SK-N-SH treated with all-trans-retinoic acid at 6 μM for 48 hours (cell line): ENCODE measurements at places on chromosomes 5 and 9.

- no peak for ATAC-seq
Observed at GRCh38 chr5:149037817-149038216, 25.0 kb downstream of the SH3TC2 start.

DNA sequence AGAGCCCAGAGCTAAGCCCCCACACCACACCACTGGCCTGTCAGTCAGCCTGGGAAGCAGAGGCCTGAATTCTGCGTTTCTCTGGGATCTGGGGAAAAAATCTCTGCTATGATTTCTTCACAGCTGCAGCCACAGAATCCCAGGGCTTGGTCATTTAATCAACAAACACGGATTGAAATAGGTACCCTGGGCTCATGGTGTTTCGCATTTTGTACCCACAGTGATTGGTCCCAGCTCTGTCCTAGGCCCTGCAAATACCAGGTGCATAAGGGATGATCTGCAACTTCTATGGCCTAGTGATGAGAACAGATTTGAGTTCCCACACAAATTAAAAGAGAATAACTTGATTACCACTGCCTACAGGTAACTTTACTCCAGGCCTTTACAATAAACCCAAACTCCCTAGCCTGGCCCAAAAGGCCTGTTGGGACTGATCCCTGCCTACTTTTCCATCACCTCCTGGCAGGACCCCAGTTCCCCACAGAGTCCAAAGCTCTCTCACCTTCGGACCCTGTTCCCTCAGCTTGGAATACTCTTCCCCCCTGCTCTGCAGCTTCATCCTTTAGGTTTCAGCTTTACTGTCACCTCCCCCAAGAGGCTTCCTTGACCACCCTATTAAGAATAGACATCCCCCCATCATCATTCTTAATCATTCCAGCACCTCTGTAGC is 14.7 kb upstream of the SAP30L start:
- ATAC-seq, result no peak

DNA sequence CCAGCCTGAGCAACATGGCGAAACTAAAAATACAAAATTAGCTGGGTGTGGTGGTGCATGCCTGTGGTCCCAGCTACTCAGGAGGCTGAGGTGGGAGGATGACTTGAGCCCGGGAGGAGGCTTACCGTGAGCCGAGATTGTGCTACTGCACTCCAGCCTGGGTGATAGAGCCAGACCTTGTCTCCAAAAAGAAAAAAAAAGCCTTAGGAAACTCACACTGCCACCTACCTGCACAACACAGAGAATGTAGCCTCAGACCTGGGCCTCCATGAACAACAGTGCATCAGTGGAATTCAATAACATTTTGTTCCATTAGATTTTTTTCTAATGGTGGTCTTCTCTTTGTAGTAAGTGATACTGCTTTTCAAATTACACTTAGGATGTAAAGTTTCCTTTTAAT is 63.8 kb upstream of the RARS1 start:
- peak; percentile 68 for ATAC-seq

- ATAC-seq, result no peak
Observed at GRCh38 chr9:98810102-98810842, 2.8 kb downstream of the GALNT12 start.

- ATAC-seq, result no peak
Observed at GRCh38 chr9:131190191-131190590, 64.8 kb downstream of the NUP214 start.

DNA sequence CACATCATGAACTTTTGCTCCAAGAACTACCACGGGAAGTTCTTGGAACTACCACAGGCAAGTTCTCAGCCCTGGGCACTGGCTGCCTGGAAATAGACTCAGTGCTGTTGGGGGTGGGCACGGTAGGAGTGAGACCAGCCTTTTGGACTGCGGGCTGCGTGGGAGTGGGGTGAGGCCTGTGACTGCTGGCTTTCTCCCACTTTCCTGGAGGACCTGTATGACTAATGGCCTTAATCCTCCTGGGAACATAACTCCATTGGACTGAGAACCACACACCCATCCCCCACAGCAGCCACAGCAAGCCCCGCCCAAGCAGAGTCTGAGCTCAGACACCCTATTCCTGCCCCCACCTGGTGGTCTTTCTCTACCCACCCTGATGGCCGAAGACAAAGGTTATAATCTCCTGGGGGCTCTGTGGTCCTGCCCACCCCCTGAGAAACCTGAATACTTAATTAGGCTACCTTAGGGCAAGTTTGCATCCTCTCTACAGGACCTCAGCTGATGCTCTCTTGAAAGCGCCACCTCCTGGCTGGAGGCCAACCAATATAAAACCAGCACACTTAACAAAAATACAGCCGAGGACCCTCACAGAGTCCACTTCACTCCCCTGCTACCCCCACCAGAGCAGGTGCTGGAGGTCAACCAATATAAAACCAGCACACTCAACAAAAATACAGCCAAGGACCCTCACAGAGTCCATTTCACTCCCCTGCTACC is 112.6 kb downstream of the CACNA1B start:
- no peak for ATAC-seq

GRCh38 chr5:171989276-171989675 is 17.2 kb downstream of the FBXW11 start:
- no peak for ATAC-seq

GRCh38 chr5:56088431-56088949 is 93.7 kb upstream of the IL6ST start:
- peak; percentile 39 for ATAC-seq

- ATAC-seq, result peak; percentile 98
Observed at GRCh38 chr5:135426102-135427082, 20.8 kb downstream of the DCANP1 start.

GRCh38 chr5:103139264-103139865 is 19.3 kb downstream of the PPIP5K2 start:
- ATAC-seq, result peak; percentile 98

- ATAC-seq, result no peak
Observed at GRCh38 chr5:171706736-171707441, 78.7 kb upstream of the SMIM23 start.

- peak; percentile 92 for ATAC-seq
Observed at GRCh38 chr9:134413890-134414623, 87.8 kb downstream of the RXRA start.

GRCh38 chr5:44862808-44863207 is 54.1 kb downstream of the MRPS30 start:
- no peak for ATAC-seq

DNA sequence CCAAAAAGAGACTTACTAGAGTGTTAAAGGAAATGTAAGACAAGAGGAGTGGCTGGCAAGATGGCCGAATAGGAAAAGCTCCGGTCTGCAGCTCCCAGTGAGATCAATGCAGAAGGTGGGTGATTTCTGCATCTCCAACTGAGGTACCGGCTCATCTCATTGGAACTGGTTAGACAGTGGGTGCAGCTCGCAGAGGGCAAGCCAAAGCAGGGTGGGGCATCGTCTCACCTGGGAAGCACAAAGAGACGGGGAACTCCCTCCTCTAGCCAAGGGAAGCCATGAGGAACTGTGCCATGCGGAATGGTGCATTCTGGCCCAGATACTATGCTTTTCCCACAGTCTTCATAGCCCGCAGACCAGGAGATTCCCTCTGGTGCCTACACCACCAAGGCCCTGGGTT is 308.7 kb downstream of the AGTPBP1 start:
- ATAC-seq, result no peak

DNA sequence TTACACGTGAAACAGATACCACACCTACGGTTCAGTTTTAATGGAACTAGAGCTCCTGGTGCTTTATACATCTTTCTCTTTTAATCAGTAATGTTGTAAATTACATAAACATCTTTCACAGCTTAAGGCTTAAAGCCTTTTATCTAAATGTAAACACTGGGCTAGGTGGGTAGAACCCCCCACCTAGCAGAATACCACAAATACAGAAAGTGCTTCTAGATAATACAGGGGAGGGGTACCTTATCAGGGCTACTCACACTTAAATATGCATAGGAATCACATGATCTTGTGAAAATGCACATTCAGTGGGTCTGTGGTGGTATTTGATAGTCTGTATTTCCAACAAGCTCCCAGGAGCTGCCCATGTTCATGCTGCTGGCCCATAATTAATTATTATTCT is 256.4 kb upstream of the TARS1 start:
- no peak for ATAC-seq

DNA sequence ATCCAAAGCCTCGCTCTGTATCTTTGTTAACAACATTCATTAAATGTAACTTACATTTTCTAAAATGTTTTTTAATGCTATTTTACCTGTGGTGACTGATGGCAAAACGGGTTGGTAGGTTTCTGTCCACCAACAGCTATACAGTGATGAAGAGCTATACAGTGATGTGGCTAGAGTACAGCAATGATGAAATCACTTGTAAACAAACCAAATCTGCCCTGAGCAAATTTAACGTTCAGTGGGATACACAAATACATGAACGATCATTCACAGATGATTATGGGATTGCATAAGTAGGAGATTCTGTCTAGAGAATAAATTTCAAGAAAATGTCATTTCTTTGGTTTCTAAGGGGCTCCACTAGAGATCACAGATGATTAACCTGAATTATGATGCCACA is 132.7 kb downstream of the MPDZ start:
- no peak for ATAC-seq

- ATAC-seq, result no peak
Observed at GRCh38 chr5:42982107-42982622, 58.0 kb downstream of the ANXA2R start.

DNA sequence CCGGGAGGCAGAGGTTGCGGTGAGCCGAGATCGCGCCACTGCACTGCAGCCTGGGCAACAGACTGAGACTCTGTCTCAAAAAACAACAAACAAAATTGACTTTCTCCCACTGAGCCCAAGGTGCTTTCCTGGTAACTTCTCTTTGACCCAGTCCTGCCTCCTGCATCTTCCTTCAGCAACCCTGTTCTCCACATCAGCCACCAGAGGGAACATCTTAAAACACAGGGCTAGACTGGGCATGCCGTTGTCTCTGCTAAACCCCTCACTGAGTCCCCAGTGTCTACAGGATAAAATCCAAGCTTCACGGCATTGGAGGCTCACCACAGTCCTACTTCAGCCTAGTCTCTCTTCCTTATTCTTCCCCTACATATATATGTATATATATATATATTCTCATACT is 39.8 kb upstream of the KCNMB1 start:
- peak; percentile 78 for ATAC-seq
